Activated T-helper 1 cell treated with anti-CD3 and anti-CD28 coated beads, Interleukin-12 subunit alpha, Interleukin-12 subunit beta, Interleukin-2, Interleukin-4 antibody, amounts not matched to agents 30 ng/mL and 10 ng/mL and 1 ng/mL, durations not matched to agents 14 hours and 24 hours and 36 hours (primary cell): ENCODE measurements at places on chromosomes 3 and 15. TPM values are rescaled to one million over a fixed set of nuclear protein-coding genes. Genes with fewer than 3 reads are reported as not detected.

GRCh38 chr3:104360038-104360437, 1006.7 kb upstream of the ALCAM start:
- no peak overlapping the region for H3K27ac ChIP-seq
- no peak for DNase-seq
- no peaks in the 10 kb centered on the region for H3K36me3 ChIP-seq
- H3K4me3 ChIP-seq = no peak overlapping the region
- no peaks in the 10 kb centered on the region for H3K27me3 ChIP-seq
- H3K4me1 ChIP-seq = no peaks in the 10 kb centered on the region

- H3K27me3 ChIP-seq = peaks cover 11% of the 10 kb centered on the region
- no peak overlapping the region for H3K27ac ChIP-seq
- no peaks in the 10 kb centered on the region for H3K36me3 ChIP-seq
- no peaks in the 10 kb centered on the region for H3K4me1 ChIP-seq
- H3K4me3 ChIP-seq = no peak overlapping the region
Observed at GRCh38 chr15:33171202-33171601, 23.3 kb downstream of the FMN1 start.

DNA sequence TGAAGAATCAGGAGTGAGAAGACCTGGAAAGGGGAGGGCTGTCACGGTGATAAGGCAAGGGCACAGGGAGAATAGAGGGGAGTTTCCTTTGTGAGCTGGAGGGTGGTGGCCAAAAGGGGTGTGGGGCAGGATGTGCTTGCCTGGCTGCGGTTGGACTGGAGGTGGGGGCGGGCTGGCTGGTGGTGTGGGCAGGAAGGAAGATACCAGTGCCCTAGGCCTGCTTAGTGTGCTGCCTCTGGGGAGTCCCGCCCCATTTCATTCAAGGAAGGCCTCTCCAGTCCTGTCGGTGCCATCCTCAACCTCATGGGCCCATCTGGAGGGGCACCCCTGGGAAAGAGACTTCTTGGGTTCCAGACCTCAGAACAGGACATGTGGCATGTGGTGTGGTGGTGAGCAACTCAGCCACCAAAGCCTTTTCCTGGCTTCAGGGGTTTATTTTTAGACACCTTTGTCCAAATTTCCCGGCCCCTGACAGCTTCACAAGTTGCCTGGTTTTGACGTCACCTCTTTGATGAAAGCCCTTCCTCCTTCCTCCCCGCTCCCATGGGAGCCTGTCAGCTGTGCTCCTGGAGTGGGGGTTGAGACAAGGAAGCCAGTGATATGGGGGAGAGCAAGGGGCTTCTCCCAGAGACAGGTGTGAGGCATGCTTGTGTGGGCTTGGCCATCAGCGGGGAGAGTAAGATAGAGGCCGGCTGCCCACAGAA, 15.6 kb downstream of the TEX264 start:
- peak; percentile 75 for DNase-seq
- H3K4me1 ChIP-seq = peaks cover 76% of the 10 kb centered on the region
- H3K36me3 ChIP-seq = peaks cover 40% of the 10 kb centered on the region
- H3K27ac ChIP-seq = peak overlapping the region; percentile 87
- peak overlapping the region; percentile 76 for H3K4me3 ChIP-seq
- H3K27me3 ChIP-seq = no peaks in the 10 kb centered on the region

GRCh38 chr15:70486012-70486411, 277.3 kb downstream of the UACA start:
- peak overlapping the region; percentile 92 for H3K27ac ChIP-seq
- peaks cover 87% of the 10 kb centered on the region for H3K4me1 ChIP-seq
- peak overlapping the region; percentile 53 for H3K4me3 ChIP-seq
- no peak for DNase-seq
- peaks cover 48% of the 10 kb centered on the region for H3K27me3 ChIP-seq

DNA sequence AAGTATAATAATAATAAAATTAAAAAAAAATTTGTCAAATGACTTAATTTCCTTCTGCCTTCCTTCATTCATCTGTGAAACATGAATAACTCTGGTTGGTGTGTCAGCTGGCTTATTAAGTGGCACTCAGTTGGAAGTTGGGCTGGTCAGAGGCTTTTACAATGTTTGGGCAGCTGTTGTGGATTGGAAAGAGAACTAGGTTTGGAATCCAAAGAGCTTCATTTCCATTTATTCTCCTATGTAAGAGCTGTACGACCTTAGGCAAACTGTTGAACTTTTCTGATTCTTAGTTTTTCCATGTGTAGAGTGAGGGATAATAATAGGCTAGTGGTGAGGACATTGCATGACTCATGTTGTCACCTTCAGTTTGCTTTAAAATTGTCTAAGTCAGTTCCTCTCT, 606.7 kb downstream of the PDCD6IP start:
- no peaks in the 10 kb centered on the region for H3K36me3 ChIP-seq
- no peak overlapping the region for H3K4me3 ChIP-seq
- H3K27me3 ChIP-seq = no peaks in the 10 kb centered on the region
- no peak for DNase-seq
- H3K4me1 ChIP-seq = no peaks in the 10 kb centered on the region

GRCh38 chr15:52786436-52787122, 3.6 kb downstream of the ONECUT1 start:
- H3K4me1 ChIP-seq = peaks cover 11% of the 10 kb centered on the region
- H3K36me3 ChIP-seq = peaks cover 2% of the 10 kb centered on the region
- no peak for DNase-seq
- peak overlapping the region; percentile 61 for H3K27ac ChIP-seq

GRCh38 chr3:14411166-14411526, 8.7 kb downstream of the SLC6A6 start:
- DNase-seq = no peak
- H3K27ac ChIP-seq = peak overlapping the region; percentile 86
- H3K27me3 ChIP-seq = no peaks in the 10 kb centered on the region
- peaks cover 33% of the 10 kb centered on the region for H3K4me1 ChIP-seq
- peaks cover 24% of the 10 kb centered on the region for H3K36me3 ChIP-seq
- no peak overlapping the region for H3K4me3 ChIP-seq

DNA sequence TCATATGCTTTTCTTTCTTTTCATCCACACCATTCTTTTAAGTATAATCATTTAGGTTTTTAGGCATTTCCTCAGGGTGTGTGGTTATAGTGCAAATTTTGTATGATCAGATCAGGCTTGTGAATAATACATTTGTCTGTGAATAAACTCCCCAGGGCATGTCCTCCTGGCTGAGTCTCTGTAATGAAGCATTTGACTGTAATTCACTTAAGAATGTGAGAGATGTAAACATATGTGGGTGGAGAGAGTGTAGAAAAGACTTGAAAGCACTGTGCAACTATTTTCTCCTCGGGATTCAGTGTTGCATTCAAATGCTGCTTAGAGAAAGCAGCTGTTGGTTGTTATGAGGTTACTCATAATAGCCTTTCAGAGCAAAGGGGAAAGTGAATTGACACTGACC, 996.5 kb downstream of the TUSC7 start:
- no peak overlapping the region for H3K27ac ChIP-seq
- H3K27me3 ChIP-seq = no peaks in the 10 kb centered on the region
- DNase-seq = no peak
- no peak overlapping the region for H3K4me3 ChIP-seq

GRCh38 chr3:156358232-156358631, 196.7 kb downstream of the SSR3 start:
- DNase-seq = no peak
- no peaks in the 10 kb centered on the region for H3K4me1 ChIP-seq
- H3K27me3 ChIP-seq = peaks cover 9% of the 10 kb centered on the region
- H3K27ac ChIP-seq = no peak overlapping the region
- no peak overlapping the region for H3K4me3 ChIP-seq
- no peaks in the 10 kb centered on the region for H3K36me3 ChIP-seq

DNA sequence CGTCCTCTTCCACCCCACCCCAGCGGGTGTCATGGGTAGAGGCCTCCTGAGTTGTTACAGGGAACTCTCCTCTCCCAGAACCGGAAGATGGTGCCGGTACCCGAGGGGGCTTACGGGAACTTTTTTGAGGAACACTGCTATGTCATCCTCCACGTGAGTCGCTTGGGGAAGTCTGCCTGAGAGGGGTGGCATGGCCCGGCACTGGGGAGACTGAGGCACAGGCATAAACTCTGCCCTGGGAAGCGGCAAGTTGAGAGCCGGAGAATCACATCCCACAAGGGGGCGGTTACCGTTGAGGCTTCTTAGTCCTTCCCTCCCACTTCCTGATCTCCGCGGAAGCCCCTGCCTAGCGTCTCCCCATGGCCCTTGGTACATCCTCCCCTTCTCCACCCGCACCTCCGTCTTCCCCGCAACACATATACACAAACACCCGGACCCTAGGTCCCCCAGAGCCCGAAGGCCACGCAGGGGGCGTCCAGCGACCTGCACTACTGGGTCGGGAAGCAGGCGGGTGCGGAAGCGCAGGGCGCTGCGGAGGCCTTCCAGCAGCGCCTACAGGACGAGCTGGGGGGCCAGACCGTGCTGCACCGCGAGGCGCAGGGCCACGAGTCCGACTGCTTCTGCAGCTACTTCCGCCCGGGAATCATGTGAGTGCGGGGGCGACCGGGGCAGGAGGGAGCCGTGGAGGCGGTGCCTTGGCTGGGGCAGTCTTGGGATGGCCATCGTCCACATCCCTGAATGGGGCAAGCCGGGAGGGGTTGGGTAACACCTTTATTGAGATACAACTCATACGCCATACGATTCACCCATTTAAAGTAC, 3.4 kb downstream of the VILL start:
- peak; percentile 47 for DNase-seq
- peaks cover 11% of the 10 kb centered on the region for H3K36me3 ChIP-seq
- peaks cover 52% of the 10 kb centered on the region for H3K4me1 ChIP-seq
- peak overlapping the region; percentile 91 for H3K4me3 ChIP-seq
- H3K27me3 ChIP-seq = peaks cover 4% of the 10 kb centered on the region

ZNF80 gene
- 0.22 and 0.23 TPM in 2 replicates for total RNA-seq
